ENCODE measurements at places on chromosomes 4 and X. TPM values are rescaled to one million over a fixed set of nuclear protein-coding genes. Genes with fewer than 3 reads are reported as not detected.

GRCh38 chr4:82774711-82775171 lies 23.9 kb downstream of the SCD5 start:
- no peak for DNase-seq

GRCh38 chrX:15881381-15881897 lies 26.8 kb upstream of the AP1S2 start:
- no peak for DNase-seq

- no peak for DNase-seq
These were observed 8.5 kb downstream of the WFS1 start for GRCh38 chr4:6277935-6278800.

GRCh38 chr4:81550388-81550859 lies 78.7 kb upstream of the RASGEF1B start:
- DNase-seq: no peak

DNA sequence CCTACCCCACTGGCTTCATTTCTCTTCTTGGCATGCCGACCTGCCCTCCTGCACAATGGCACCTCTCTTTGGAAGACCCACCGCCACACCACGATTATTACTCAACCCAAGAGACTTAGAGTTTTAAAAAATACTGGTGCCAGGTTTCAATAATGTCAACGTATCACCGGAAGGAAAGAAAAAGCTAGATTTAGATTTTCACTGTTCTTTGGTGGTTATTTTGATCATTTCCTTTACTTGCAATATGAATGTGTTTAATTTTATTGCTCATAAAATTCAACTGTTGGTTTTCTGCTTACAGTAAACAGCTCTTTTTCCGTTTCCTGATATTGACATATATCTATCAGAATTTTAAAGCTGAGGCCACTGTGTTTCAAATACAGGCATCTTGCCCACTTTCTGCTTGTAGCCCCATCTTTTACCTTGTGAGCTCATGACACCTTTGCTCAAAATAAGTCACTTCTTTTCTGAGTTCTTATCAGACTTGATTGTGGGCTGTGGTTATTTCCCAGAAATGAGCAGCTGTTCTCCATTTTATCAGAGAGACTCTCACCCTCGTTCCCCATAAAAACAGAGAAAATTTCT lies 439.1 kb downstream of the INPP4B start:
- no peak for DNase-seq

- DNase-seq: no peak
These were observed 80.8 kb downstream of the APBB2 start for GRCh38 chr4:41133454-41134018.

DNA sequence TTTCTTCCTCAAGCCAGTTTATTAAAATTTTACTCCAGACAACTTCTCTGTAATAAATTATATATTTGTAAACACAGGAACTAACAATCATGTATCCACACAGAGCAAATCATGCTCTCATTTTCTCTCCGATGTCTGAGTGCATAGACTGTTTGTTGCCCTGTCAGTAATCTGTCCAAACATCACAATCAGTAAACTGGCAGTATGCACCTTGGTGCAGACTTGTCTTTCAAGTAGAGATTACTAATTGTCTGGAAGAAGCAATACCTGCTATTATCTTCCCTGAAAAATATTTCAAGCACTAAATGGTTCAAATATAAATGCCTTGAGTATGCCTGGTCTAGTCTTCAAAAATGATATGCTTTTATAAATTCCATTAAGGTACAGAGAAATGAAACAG lies 1260.9 kb downstream of the C4orf33 start:
- no peak for DNase-seq

DNA sequence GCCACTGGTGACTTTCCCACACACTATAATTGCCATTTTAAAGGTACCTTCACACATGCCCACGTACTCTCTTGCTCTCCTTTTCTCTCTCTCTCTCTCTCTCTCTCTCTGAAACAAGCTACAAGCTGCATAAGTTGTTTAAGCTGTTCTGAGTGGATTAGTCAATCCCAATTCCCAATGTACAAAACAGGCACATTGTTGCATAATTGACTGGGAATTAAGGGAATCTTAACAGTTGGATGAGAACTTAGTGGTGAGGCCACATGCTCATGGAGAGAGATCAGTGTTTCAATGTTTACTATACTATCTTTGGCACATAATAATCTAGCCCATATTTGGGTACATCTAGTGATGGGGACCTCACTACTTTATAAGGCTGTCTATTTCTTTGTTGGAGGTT lies 123.3 kb downstream of the ARHGEF9 start:
- DNase-seq: no peak

DNA sequence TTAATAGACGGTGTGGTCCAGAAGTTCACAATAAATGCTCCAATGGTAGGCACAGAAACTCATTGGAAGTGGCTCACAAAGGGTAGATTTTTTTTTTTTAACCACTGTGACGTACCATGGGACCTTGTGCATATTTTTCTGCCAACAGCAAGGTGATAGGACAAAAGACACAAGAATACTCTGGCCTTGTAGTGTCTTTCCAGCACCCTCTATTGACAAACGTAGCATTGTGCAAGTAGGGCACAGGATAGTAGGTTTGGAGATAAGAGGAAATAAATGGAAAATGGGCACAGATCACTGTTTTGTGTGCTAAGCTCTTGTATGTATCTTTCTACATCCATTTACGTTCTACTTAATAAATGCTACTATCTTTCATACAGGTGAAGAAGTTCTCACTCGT lies 2054.9 kb downstream of the PCDH7 start:
- no peak for DNase-seq

The ODAPH gene
- 0.28 TPM for polyA plus RNA-seq

The RTL9 gene
- not detected for polyA plus RNA-seq

The CNGA2 gene
- not detected for polyA plus RNA-seq

Measured in stomach (tissue), 19 donors.